ENCODE measurements at places on chromosomes 13 and 19.

DNA sequence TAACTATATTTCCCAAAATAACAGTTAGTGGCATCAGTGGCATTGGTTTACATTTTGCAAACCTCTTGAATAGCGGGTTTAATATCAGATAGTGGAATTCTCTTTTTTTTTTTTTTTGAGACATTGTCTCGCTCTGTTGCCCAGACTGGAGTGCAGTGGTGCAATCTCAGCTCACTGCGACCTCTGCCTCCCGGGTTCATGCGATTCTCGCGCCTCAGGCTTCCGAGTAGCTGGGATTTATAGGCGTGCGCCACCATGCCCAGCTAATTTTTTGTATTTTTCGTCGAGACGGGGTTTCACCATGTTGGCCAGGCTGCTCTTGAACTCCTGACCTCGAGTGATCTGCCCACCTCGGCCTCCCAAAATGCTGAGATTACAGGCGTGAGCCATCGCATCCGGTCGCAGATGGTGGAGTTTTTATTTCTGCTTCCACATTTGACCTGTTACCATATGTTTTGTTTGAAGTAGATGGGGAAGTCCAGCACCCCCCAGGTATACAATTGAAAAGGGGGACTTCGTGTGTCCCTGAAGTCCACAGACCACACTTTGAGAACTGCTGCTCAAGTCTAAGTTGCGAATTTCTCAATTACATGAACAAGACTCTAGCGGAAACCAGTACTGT lies 40.5 kb upstream of the XPO4 start:
- no peak for DNase-seq

DNA sequence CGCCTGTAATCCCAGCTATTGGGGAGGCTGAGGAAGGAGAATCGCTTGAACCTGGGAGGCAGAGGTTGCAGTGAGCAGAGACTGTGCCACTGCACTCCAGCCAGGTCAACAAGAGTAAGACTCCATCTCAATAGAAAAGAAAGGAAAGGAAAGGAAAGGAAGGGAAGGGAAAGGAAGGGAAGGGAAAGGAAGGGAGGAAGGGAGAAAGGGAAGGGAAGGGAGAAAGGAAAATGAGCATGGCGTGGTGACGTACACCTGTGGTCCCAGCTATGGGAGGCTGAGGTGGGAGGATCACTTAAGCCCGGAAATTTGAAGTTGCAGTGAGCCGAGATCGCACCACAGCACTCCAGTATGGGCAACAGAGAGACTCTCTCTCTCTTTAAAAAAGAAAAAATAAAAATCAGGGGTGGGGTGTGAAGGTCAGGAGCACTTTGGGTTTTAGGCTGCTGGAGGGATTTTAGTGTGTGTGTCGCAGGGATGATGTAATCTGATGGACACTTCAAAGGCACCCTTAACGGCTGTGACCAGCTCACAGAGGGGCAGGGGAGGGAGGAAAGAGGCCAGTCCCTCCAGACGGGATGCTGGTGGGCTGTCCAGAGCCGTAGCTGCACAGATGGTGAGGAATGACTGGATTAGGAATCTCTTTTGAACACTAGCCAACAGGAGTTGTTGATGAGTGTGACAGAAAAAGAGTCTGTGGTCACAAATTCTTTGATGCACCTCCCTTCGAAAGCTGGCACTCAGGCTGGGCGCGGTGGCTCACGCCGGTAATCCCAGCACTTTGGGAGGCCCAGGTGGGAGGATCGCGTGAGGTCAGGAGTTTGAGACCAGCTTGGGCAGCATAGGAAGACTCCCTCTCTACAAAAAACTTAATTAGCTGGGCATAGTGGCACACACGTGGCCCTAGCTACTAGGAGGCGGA lies 27.6 kb downstream of the TMPRSS9 start:
- no peak for DNase-seq

DNA sequence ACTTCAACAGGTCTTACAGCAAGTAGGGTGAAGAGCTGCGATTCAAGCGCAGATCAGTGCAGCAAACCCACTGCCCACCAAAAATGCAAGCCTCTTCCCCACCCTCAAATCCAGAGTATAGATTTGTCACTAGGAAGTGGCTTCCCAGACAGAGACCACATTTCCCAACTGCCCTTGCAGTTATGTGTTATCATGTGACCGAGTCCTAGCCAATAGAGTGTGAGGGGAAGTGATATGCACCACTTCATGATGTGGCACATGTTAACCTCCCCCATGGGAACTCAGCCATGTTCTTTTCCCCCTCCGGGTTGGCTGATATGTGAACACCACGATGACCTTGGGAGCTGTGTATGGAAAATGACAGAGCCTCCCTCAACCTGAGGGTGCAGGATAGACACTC lies 50.8 kb downstream of the MBD3L2B start:
- no peak for DNase-seq

DNA sequence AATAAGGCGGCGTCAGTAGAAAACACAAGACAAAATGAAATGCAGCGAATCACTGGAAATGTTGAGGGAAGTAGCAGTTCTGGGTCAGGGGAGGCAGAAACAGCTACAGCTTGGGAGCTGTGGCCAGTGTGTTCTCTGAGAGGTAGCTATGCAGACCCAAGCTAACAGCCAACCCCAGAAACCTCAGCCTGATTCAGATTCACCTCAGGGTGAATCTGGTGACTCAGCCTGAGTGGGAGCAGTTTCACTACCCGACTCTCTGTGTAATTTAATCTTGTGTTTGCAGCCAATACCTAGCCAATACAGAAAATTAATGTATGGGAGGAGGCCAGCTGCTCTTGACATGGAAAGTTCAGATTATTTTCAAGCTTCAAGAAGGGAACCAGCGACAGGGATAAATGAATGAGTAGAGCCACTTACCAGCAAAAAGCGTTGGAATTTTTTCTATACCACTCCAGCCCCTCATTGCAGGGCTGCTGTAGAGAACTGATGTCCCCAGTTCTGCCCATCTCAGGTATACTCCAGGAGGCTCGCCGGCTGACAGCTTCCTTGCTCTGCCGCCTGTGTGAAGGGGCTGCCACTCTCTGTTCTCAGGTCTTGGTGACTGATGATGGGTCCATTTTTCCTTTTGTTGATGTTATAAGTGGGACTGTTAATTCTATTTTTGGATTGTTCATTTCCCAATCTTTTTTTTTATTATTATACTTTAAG lies 8.9 kb downstream of the IGFL3 start:
- no peak for DNase-seq

DNA sequence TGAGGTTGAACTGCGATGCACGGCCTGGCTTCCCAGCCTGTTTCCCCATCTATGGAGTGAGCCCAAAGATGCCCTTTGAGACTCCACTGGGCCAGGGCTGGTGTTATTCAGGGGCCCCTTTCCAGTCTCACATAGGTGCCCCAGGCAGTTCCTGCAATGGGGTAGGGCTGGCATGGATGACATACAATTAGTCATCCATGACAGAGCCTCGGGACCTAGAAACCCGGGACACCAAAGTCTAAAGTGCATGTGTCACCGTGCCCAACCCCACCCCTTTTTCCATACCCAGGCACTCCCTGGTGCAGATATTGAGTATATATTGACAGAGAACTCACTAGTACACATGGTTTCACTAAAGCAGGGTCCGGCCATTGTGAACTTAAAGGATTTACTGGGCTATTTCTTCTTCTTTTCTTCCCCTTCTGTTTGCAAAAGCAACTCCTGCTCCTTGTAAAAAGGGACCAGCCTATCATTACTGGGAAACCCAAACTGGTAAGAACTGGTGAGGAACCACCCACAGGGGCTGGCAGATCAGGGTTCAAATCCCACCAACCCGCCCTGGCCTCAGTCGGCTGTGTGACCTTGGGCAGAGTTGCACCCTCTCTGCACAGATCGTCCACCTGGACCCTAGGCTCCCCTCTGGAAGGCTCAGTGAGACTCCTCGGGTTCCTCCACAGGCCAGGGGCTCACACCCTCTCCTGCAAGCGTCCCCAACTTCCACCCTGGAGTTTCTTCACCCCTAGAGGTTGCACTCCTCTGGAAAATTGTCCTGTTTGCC lies 2.7 kb downstream of the B3GNT3 start:
- no peak for DNase-seq

DNA sequence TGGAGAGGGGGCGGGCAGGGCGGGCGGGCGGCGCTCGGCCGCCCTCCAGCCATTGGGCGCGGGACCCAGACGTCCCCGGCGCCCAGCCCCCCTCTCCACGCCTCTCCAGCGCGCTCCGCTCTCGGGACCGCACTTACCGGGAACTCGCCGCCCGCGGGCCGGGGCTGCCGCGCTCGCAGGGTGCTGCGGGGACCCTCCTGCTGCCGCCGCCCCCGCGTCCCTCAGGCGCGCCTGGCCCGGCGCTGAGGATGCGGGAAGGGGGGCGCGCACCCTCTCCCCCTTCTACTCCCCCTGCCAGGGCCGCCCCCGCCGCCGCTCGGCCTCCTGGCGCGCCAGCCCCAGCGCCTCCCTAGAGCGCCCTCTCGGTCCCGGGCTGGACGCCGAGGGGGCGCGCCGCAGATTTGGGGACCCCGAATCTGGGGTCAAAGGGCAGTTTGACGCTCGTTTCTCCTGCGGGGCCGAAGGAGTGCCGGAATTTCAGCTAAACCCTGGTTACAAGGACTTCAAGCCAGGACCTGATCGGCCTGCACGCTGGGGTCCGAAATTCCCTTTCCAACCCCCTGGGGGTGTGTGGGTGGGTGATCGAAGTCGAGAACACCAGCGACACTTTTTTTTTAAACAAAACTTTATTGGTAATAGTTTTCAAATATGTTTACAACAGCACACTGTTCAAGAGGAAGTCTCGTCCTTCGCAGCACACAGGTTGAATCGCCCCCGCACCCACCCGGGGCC lies 696 bp upstream of the SAMD1 start:
- DNase-seq = no peak

- no peak for DNase-seq
These were observed 637 bp downstream of the RANBP3 start for GRCh38 chr19:5977222-5977784.

- no peak for DNase-seq
These were observed 56.0 kb downstream of the STK24 start for GRCh38 chr13:98520674-98521449.

GRCh38 chr19:18173572-18174288 lies at the start of gene IFI30:
IFI30 (plus strand) TSS chr19:18173813; CDS start chr19:18173842, 29 bp downstream.
- DNase-seq = no peak

GRCh38 chr13:34749046-34749445 lies 193.0 kb upstream of the NBEA start:
- no peak for DNase-seq

DNA sequence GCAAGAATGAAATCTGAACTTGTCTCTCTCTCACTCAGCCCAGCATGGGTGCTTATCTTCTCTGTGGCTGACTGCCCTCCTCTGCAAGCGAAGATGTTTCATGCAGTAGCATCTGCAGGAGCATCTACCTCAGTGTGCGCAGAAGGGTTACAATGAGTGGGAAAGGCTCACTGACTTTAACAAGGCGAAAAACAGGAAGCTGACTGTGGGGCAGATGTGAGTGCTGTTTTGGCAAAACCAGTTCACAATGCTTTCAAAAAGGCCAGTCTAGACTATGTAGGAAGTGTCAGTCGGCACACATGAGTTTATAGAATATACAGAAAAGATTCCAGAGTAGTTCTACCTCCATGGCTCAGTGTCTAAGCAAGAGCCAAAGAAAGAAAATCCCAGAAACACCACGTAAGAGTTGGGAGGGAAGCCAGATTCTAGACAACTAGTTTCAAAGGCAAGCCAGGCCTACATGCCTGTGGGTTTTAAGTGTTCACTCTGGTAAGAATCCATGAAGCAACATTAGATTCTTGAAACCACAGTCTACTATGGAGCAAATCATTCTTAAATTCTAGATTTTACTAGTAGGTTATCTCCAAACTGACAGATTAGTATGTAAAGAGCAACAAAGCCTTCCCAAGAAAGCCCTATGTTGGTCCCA lies 124.5 kb downstream of the ABCC4 start:
- DNase-seq = no peak

GRCh38 chr13:93045836-93046235 lies 180.8 kb upstream of the GPC6 start:
- DNase-seq = no peak

DNA sequence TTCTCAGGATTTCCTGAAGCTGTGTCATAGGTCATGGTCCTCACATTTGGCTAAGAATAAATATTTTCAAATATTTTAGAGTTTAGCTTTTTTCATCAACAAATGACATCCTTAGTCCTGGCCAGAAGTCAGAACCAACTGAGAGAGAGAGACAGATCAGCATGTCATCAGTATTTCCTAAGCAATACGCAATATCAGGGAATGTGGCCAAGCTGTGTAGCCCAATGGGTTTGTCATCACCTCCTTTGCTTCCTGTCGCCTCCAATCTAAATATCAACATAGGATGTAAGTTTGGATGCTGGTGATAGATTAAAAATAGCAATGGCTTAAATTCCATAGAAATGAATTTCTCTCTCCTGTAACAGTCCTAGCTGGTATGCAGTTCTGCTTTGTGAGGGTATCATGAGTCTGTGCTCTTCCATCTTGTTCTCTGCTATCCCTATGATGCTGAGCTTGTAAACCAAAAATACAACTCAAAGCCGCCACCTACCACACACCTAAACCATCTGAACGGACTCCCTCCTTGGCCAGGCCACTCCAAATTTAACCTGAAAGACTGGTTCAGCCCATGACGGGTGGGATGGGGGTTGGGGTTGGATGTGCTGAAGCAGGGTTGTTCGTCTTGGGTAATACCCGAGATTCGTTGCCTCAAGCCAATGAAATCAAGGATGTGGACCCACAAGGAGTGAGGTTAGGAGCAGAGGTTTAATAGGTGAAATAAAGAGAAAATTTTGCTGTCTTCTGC lies 10.0 kb upstream of the IGSF23 start:
- no peak for DNase-seq

GRCh38 chr13:62336507-62336906 lies 920.9 kb upstream of the PCDH20 start:
- no peak for DNase-seq

GRCh38 chr13:113816946-113817859 lies 46.7 kb downstream of the GAS6 start:
- peak; percentile 76 for DNase-seq

- DNase-seq = no peak
These were observed 71.2 kb downstream of the GNG7 start for GRCh38 chr19:2631213-2631821.

GRCh38 chr13:87894059-87894458 lies 222.9 kb downstream of the SLITRK5 start:
- DNase-seq = no peak

DNA sequence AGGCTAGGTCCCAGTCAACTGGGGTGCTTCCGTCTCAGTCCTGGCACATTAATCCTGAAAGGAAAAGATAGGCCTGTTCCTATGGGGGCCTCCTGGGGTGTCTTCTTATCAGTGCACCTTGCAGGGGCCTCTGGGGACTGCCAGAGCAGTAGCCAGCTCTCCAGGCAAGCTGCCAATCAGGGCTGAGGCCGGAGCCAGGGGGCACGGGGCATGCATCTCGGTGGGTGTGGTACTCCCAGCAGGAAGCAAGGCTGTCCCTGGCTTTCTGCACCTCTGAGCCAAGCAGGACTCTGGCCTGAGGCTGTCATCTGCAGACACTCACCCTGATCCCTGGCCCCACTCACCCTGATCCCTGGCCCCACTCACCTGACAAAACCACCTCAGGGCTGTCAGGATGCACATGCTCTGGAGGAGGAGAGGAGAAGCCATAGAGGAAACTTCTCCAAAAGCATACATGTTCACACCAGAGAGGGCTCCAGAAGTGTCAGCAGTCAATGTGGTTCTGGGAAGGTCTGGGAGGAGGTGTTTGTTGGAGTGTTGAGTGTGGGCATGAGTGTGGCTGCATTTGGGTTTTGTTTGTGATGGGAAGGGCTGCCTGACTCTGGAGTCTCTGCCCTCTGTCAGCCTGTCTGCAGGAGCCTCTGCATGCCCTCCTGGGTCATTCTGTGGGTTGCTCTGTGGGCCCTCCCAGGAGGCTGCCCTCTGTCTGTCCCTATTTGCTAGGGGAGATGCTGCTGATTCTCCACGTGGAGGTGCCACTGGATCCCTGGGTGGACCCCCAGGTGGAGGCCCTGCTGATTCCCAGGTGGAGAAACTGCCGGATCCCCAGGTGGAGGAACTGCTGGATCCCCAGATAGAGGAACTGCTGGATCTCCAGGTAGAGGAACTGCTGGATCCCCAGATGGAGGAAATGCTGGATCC lies 22.7 kb upstream of the KCTD15 start:
- DNase-seq = no peak
